ENCODE measurements at places on chromosomes 12 and 14.

GRCh38 chr14:96206461-96206860 lies 1.8 kb downstream of the BDKRB2 start:
- no peak for DNase-seq

GRCh38 chr12:51359851-51360250 lies 13.4 kb upstream of the CELA1 start:
- DNase-seq = no peak

- no peak for DNase-seq
Measured at GRCh38 chr12:103197725-103198388, 240.4 kb downstream of the ASCL1 start.

- no peak for DNase-seq
Measured at GRCh38 chr12:130254461-130255276, 83.0 kb upstream of the PIWIL1 start.

DNA sequence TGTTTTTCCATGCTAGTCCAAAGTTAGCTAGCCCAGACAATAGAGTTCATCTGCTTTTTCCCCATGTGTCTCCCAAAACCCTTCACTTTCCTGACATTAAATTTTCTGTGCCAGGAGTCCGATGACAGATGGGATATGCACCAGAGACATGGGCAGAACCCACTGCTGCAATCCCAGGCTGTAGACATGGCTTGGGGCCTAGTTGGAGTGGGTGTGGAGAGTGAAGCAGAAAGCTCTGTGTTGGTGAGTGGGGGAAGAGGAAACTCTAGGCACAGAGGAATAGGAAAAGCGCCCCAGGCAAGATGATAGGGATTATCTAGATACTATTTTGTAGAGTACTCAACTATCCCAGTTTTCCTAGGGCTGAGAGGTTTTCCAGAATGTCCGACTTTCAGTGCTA lies 4.8 kb upstream of the KRT74 start:
- DNase-seq = no peak

DNA sequence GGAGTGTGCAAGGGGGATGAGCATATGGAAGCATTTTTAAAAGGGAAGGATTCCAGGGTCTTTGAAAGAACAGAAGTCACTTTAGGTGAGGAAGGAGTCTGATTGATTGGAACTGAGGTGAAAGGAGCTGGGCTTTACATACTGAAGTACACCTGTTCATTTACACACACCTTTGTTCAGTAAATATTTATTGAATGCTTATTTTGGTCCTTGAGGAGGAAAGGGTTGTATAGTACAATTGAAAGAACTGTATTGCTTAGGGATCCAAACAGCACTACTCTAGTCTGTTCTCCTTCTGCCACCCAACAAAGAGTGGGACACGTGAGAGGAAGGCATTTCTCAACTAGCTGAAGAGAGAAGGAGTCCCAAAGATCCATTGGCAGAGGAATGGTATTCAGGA lies 63.9 kb downstream of the APAF1 start:
- no peak for DNase-seq

DNA sequence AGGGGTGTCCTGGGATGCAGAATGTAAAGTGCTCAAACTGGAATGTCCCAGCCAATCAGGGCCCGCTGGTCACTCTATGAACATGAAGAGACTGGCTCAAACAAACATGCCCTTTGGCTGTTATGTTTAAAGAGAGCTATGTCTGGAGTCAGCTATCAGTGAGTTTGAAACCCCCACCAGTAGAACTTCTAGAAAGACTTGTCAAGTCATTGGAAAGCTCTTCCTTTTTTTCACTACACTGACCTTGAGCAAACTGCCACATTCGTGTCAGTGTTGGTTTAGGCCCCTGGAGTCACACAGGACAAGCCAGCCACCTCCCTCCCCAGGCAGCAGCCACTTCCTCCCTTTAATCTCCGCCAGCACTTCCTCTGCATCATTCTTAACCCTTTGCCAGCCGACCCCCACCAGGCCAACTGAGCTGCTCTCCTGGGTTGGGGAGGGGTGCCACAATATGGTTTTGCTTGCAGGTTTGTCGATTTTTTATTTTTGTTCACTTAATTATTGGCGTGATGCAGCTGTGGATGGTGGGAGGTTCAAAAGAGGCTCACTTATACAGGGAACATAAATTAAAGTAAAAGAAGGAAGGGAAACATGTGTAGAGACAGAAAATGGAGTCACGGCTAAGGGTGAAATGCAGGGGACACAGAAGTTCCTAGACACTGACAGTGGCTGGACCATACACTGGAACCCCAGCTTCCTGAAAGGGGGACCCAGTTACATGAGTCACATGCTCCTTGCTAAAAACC lies 25.3 kb downstream of the CMKLR1 start:
- DNase-seq = no peak

GRCh38 chr12:92059960-92060359 lies 85.7 kb downstream of the BTG1 start:
- DNase-seq = no peak
